ENCODE measurements at places on chromosomes 2 and 18. TPM values are rescaled to one million over a fixed set of nuclear protein-coding genes. Genes with fewer than 3 reads are reported as not detected.

The ACOXL gene
- total RNA-seq, result not detected

DNA sequence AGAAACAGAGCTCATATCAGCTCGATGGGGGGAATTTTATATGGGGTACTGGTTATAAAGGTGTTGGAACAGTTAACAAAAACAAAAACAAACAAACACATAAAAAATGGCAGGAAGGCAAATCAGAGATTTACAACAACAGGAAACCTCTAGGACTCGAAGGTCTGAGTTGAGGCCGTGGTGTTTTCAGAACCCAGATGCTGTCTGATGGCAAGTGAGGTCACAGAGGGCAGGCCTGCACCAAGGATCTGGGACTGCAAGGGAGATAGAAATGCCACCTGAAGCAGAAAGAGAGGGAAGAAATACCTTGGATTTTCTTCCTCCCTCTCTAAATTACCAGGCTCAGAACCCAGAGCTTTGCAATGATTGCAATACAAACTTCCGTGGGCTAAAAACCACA, 429.5 kb downstream of the ZNF521 start:
- no peak for DNase-seq

GRCh38 chr18:47754311-47755101, 176.0 kb downstream of the SMAD2 start:
- no peak for DNase-seq

GRCh38 chr2:119496682-119497081, 27.6 kb downstream of the SCTR start:
- no peak for DNase-seq

DNA sequence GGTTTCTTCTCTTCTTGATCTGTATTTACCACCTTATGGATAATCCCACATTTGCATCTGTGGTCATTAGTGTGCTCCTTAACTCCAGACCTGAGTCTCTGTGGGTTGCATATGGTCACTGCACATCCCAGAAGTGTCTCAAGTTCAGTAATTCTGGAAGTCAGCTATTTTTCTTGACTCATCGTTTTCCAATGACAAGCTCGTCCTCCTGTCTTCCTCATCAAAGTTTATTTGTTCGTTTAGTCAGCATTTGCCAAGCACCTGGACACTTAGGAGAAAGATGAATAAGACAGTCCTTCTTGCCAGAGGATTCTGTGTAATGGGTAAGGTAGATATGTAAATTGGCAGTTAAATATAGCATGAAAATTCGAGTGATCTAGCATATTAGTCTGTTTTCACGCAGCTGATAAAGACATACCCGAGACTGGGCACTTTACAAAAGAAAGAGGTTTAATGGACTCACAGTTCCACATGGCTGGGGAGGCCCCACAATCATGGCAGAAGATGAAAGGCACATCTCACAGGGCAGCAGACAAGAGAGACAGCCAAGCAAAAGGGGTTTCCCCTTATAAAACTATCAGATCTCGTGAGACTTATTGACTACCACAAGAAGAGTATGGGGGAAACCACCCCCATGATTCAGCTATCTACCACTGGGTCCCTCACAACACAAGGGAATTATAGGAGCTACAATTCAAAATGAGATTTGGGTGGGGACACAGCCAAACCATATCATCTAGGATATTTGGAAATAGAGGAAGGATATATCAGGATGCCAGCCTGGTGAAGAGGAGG, 19.4 kb downstream of the FASTKD2 start:
- no peak for DNase-seq

DNA sequence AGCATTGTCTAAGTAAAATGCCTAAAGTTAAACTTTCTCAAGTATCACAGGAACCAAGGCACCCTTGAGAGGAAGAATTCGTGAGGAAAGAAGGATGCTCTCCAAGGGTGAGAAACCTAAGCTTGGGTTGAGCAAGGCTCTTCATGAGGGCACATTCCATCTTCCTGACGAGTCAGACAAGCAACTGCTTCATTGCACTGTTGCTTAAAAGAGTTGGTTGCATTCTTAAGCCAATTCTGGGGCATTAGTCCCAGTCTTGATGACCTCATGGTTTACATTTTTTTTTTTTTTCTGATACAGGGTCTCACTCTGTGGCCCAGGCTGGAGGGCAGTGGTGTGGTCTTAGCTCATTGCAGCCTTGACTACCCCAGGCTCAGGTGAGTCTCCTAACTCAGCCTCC, 237.5 kb downstream of the ACTR3 start:
- DNase-seq, result no peak

The IL1RN gene
- not detected for total RNA-seq

GRCh38 chr2:187419808-187420207, 28.2 kb downstream of the CALCRL start:
- DNase-seq, result no peak

The FBLN7 gene
- total RNA-seq, result 0.62 TPM

The G6PC2 gene
- not detected for total RNA-seq

DNA sequence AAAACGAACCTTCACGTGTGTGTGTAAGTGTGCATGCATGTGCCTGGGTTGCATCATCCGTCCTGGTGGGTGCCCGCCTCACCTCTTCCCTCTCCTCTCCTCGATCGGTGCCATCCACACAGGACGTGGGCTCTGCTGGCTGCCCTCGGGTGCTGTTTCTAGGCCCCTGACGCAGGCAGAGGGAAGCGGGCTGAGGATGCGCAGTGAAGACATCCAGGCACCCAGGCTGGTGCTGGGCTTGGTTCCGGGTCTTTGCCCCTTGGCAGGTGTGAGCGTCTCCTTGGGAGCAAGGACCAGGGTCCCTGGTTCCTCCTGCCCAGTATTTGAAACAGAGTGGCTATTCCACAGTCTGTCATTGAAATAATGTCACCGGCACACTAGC, 6.2 kb upstream of the ADCY3 start:
- no peak for DNase-seq

- no peak for DNase-seq
Measured at GRCh38 chr18:37654034-37654433, 88.4 kb upstream of the CELF4 start.
